ENCODE measurements at places on chromosomes 4 and X. TPM values are rescaled to one million over a fixed set of nuclear protein-coding genes. Genes with fewer than 3 reads are reported as not detected.

DNA sequence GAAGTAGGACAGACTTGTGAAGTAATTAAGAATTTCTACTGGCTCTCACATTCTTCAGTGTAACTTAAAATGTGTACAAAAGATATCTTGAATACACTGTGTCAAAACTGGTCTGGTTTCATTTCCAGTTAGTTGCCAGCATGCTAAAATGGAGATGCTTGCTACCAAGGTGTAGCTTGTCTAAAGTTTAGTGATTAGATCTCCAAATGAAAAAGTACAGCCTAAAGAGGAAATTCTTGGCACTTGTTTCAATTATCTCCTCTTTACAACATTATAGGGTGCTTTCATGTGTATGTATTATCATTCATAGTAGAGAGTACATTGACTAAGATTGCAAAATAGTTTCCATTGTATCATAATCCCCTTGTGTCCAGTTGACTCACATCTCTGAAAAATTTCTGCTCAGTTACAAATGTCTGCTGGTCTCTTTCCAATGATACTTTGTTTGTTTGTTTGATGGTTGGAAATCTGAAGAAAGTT is 97.3 kb upstream of the SPRY1 start:
- no peak for DNase-seq

DNA sequence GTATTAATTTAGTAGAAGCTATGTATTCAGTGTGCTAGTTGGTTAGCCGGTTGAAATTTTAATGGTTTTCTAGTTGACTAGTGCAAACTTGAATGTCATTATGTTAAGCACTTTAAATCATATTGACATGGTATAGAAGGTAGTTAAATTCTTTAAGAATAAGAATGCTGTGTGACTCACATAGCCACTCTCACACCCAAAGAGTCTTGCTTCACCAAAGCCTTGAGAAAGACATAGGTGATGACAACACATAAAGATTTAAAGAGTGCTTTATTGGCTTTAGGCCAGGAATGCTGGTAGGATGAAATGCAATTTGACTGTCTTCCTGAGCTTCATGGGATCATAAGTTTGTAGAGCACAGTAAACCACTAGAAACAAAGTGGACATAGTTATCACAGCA is 85.3 kb downstream of the DCAF8L2 start:
- no peak for DNase-seq

Gene CT47B1
- not detected for total RNA-seq

Gene PLXNA3
- 458 TPM for total RNA-seq

Gene ETDA
- not detected for total RNA-seq

DNA sequence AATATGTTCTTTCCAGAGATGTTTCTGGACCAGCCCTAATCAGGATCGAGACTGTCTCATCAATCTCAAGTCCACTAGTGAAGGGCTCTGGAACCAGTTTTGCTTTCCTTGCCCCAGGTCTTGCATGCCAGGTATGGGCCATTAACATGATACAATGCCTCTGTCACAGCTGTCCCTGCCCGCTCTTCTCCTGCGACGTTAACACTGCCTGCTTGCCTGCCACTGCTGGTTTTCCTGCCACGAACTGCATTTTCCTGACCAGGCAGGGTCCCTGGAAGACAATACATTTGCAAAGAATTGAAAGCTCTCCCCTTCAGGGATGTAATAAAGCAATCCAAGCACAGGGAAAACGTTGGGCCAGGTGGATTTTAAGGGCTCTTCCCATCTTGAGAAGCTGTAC is 200.3 kb downstream of the MID1 start:
- no peak for DNase-seq

DNA sequence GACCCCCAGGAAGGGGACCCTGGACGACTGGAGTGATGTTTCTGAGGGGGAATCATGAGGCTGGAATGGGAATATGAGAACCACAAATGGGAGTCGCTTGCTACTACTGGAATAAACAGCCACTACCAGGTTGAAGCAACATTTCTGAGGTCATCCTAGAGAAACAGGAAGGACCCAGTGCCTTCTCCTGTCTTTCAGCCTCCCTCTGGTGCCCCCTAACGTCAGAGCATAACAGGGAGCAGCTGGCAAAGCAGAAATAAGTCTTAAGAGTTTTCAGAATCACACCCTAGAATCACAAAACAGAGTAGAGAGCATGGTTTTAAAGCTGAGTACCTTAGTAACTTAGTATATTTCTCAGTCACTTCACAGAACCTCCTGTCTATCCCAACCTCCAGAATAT is 347.8 kb upstream of the PITX2 start:
- DNase-seq: peak; percentile 65

DNA sequence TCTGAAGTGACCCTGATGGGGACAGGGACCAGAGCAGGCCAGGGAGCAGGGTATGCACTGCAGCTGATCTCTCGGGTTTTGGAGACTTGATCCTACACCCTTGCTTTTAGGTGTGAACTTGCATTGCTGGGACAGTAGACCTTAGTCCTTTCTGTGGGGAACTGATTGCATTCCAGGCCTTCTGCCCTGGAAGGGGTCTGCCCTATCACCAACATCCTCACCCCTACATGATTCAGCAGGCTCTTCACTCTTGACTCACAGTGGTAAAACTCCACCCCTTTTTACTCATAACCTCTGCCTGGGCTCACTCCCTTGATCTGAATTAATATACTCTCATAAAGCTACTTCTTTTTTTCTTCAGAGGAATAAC is 6.6 kb upstream of the DDX60L start:
- DNase-seq: no peak

DNA sequence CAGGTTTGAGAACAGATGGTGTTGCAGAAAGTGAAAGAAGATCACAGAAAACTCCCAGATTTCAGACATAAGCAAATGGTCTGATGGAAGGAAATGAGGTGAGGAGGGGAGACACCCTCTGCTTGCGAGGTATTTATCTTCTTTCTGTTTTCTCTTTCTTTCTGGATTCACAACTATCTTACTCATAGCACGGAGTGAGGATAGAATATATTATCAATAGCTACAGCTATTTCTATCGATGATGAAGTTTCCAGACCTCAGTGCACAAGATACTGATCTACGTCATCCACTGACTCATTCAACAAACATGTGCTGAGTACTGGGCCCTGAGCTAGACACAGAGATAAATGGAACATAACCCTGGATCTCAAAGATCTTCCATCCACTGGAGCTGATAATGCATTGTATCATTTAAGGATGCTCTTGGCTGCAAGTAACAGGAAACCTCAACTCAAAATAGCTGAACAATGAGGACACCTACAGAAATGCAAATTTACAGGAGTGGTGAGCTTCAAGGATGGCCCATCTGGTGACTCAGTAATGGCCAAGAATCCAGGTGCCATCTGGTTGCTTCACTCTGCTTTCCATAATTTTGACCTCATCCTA is 21.2 kb downstream of the SLC2A9 start:
- no peak for DNase-seq

Gene SCFD2
- 17.2 TPM for total RNA-seq

GRCh38 chrX:110226931-110227330 is 91.0 kb downstream of the AMMECR1 start:
- no peak for DNase-seq

Gene CXCL8
- not detected for total RNA-seq

Gene H2BW1
- not detected for total RNA-seq
